NCI-H1436 treated with DMSO at 0.1 percent for 48 hours (cell line): ENCODE measurements at places on chromosomes 6 and 20.
A peak's percentile ranks its signal among the peaks of the same experiment; 100 is the strongest.

DNA sequence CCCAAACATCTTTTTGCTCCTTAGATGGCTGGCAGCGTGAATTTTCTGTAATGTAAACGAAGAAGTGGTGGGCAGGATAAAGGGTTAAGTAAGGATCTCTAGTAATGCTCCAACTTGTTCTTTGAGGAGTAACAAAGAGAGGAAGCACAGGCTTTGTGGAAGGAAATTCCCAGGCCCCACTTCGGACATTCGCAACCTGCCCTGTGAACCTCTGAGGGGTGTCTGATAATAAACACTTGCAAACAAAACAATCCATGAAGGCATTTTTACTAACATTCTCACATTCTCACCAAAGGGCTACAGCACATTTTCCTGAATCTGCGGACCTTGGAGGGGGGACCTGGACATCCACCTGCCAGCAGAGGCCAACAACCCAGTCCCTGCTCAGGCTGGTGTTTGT lies 25.8 kb upstream of the ADGRF5 start:
- no peak for DNase-seq

DNA sequence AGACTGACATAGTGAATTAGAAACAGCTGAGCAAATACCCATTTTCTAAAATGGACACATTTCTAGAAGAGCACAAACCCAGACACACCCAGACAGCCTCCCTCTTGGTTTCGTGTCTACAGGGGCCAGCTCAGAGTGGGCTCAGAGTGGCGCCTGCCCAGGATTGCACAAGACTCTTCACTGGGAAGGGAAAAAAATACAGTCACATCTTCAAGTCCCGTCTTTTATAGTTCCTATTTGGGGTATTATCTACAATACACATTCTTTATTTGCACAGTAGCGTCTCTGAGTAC lies 246.1 kb upstream of the AFDN start:
- DNase-seq, result peak; percentile 85

DNA sequence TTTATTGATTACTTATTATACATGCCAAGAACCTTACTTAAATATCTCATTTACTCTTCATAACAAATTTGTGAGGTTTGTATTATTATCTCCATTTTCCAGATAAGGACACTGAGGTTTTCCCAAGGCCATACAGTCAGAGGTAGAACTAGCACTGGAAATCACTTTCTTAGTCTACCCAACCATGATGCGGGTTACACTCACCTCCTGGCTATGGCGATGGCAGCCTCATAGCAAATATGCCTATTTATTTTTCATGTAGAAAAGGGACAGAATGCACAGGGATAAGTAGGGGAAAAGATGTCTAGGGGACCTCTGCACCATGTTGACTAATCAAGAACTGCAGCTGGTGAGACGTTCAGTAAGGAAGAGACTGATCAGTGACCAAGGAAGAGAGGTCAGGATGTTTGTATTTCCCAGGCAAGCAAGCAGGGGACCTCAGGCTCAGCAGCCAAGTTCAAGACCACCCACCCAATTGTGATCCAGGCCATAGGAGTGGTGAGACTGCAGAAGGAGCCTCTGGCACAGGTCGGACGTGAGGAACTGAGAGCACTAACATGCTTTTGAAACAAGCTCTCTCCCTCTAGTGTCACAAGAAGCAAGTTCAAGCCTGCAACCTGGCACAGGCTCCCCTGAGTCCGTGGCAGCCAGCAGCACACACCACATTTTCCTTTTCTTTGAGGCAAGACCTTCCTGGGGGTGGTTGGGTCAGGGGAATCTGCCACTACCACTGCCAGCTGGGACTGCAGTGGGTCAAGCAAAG lies 97.8 kb downstream of the GMPR start:
- DNase-seq, result no peak

- DNase-seq, result no peak
Measured at GRCh38 chr20:63023936-63024571, 17.3 kb upstream of the BHLHE23 start.

DNA sequence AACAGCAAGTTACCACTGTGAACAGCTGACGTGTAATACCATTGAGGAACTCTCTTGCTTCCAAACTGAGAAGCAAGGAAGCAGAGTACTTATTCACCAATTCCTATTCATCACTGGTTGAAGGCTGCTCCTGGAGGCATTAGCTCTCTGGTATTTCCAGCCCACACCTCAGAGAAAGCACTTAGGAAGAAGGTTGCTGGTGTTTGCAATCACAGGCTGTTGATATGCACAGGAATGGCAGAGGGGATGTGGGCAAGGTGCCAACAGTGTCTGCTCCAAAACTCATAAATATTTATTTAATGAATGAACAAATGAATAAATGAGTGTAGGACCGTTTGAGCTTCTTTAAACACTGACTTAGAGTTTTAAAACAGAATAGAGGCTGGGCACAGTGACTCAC lies 6.9 kb upstream of the RRBP1 start:
- DNase-seq, result no peak

DNA sequence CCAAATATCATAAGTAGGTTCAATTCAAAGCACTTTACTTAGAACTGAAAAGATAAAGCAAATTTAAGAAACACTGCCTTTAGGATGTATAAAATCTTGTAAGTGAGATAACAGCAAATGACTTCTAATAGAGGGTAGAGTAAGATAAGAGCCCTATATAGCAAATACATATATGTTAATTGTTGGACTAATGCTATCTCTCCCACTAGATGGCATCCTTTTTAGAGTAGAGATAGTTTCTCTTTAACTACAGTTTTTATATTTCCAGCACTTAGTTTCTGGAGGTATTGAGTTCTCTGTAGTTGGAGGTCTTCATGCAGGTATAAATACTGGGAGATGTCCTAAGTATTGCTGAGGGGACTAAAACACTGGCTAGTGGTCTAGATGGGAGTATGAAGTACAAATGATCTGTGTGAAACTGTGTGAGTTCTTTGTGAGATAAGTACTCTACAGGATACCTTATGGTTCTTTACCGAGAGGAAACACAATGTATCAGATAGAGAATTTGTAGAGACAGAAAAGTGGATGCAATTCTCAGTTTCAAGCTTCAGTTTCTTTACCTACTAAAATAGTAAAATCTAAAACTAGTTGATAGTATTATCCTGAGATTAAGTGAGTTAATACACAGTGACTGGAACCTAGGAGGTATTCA lies 399.3 kb downstream of the KHDRBS2 start:
- DNase-seq, result no peak

DNA sequence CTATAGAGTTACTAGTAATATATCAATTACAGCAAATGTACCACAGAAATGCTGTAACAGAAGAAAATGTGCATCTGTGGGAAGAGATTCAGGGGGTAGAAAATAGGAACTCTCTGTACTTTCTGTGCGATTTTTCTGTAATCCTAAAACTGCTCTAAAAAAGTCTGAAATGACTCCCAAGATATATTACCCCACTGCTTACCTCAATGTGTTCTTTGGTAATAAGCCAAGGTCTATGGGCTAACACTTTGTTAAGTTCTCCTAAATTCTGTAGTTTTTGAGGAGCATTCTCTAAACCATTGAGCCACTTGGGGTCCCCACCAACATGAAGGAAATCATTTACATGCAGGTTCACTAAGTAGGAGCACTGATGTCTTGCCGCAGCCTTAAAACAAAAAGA lies 94.4 kb downstream of the SESN1 start:
- DNase-seq, result no peak

GRCh38 chr20:50594591-50595432 lies 84.6 kb downstream of the PTPN1 start:
- no peak for DNase-seq
